ENCODE measurements at places on chromosomes 13 and 19. TPM values are rescaled to one million over a fixed set of nuclear protein-coding genes. Genes with fewer than 3 reads are reported as not detected.
A peak's percentile ranks its signal among the peaks of the same experiment; 100 is the strongest.

The DNAAF3 gene
- total RNA-seq, result not detected

DNA sequence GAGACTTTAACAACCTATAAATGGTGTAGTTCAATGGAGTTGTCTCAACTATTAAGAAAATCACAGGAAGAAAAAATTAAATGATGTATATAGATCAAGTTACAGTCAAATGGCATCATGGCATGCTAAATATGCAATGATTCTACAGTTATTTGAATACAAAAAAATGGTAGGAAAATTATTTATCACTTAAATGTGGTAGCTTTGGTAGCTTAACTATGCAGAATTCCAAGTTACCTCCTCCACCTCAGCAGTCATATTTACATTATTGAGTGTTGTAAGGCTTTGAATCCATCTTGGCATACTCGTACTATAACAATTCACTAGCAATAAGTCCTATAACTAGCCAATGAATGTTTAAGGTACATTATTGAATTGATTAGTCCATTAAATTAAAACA, 36.8 kb downstream of the CAB39L start:
- H3K36me3 ChIP-seq, result no peaks in the 10 kb centered on the region
- no peaks in the 10 kb centered on the region for H3K27me3 ChIP-seq
- no peak overlapping the region for H3K4me3 ChIP-seq

The SERPINE3 gene
- total RNA-seq, result not detected

The KIR3DL1 gene
- not detected for total RNA-seq

The KLK3 gene
- not detected for total RNA-seq

DNA sequence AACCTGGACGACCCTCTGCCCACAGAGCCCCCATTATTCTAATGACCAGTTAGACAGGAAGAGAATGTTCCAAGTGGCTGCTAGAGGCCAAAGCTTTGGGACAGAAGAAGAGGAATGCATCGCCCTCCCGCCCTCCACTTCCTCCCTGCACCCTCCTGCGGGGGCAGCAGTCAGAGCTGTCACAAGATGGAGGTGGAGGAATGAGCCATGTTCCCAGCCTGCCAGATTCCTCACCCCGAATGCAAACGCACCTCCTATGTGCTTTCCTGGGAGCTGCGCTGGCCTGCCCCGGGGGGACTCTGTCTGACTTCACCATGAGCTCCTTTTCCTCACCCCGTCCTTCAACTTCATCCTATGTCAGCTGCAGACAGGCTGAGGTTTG, 1.7 kb downstream of the YJEFN3 start:
- H3K4me1 ChIP-seq, result peaks cover 4% of the 10 kb centered on the region
- no peaks in the 10 kb centered on the region for H3K36me3 ChIP-seq
- H3K27me3 ChIP-seq, result no peaks in the 10 kb centered on the region

DNA sequence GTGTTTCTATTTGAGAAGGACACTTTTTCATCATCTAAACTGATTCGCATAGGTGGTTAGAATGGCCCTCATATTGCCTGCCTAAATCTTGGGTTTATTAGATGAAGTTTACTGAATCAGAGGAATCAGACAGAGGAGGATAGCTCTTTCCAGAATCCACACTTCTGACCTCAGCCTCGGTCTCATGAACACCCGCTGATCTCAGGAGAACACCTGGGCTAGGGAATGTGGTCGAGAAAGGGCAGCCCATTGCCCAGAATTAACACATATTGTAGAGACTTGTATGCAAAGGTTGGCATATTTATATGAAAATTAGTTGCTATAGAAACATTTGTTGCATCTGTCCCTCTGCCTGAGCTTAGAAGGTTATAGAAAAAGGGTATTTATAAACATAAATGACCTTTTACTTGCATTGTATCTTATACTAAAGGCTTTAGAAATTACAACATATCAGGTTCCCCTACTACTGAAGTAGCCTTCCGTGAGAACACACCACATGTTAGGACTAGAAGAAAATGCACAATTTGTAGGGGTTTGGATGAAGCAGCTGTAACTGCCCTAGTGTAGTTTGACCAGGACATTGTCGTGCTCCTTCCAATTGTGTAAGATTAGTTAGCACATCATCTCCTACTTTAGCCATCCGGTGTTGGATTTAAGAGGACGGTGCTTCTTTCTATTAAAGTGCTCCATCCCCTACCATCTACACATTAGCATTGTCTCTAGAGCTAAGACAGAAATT, 103.8 kb downstream of the TNFRSF19 start:
- no peak overlapping the region for H3K27ac ChIP-seq
- H3K4me1 ChIP-seq, result peaks cover 8% of the 10 kb centered on the region
- no peaks in the 10 kb centered on the region for H3K27me3 ChIP-seq

The ZNF426 gene
- total RNA-seq, result 5.2 TPM

DNA sequence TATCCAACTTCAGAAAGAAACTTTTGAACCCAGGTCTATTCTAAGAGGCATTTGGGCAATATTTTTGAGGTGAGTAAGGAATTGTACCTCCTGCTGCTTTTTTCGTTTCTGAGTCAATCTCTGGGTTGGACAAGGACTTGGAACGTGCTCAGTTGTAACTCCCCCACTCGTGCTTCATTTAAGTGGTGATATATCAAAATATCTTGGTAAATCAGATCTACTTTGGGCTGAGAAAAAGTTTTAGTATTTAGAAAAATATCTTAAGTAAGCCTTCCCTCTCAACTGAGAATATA, 728.9 kb downstream of the EFNB2 start:
- H3K27ac ChIP-seq, result no peak overlapping the region
- no peak overlapping the region for H3K4me3 ChIP-seq
- no peaks in the 10 kb centered on the region for H3K27me3 ChIP-seq
- no peaks in the 10 kb centered on the region for H3K4me1 ChIP-seq
- DNase-seq, result no peak

- H3K36me3 ChIP-seq, result no peaks in the 10 kb centered on the region
- H3K27me3 ChIP-seq, result no peaks in the 10 kb centered on the region
- peaks cover 18% of the 10 kb centered on the region for H3K4me1 ChIP-seq
- DNase-seq, result peak; percentile 81
- peak overlapping the region; percentile 7 for H3K27ac ChIP-seq
- H3K4me3 ChIP-seq, result no peak overlapping the region
These were observed 75.2 kb upstream of the UBL3 start for GRCh38 chr13:29925457-29926097.

DNA sequence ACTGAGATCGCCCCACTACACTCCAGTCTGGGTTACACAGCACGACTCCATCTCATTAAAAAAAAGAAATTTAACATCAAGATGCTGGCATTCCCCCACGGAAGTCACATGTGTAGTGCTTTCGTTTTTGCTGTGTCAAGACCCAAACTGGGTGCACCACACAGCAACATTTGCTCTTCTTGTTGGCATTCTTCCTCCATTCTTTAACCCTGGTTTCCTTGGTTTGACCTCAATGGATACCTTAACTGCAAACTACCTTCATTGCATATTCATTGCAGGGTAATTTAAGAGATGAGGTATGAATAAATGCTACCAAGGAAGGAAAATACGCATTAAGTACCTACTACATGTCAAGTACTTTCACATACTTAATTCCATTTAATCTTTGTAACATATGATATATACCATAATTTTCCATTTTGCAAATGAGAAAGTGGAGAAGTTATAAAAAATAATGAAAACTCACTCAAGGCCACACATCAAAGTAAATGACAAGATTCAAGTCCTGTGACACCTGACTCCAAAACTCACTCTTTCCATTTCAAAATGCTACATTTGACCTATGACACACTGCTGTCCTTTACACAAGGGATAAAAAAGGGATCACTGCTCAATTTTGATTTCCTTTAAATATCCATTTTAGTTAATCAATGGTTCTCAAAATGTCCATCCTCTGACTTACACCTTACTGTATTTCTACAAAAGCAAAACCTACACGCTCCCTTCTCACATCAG, 59.2 kb downstream of the STK24 start:
- H3K4me3 ChIP-seq, result no peak overlapping the region
- H3K27me3 ChIP-seq, result no peaks in the 10 kb centered on the region
- no peak for DNase-seq
- H3K36me3 ChIP-seq, result peaks cover 10% of the 10 kb centered on the region
- no peak overlapping the region for H3K27ac ChIP-seq
- H3K4me1 ChIP-seq, result peaks cover 36% of the 10 kb centered on the region

The C2CD4C gene
- 0.67 TPM for total RNA-seq

- H3K27me3 ChIP-seq, result peaks cover 52% of the 10 kb centered on the region
- DNase-seq, result no peak
- H3K36me3 ChIP-seq, result no peaks in the 10 kb centered on the region
- H3K27ac ChIP-seq, result no peak overlapping the region
- no peak overlapping the region for H3K4me3 ChIP-seq
These were observed 27.3 kb downstream of the LRFN3 start for GRCh38 chr19:35963514-35963913.

GRCh38 chr13:64538711-64539110, 2691.4 kb downstream of the PCDH9 start:
- H3K4me1 ChIP-seq, result no peaks in the 10 kb centered on the region
- H3K36me3 ChIP-seq, result no peaks in the 10 kb centered on the region
- H3K27ac ChIP-seq, result no peak overlapping the region
- H3K4me3 ChIP-seq, result no peak overlapping the region

The ZNF415 gene
- 3.9 TPM for total RNA-seq

The ADGRE1 gene
- not detected for total RNA-seq

DNA sequence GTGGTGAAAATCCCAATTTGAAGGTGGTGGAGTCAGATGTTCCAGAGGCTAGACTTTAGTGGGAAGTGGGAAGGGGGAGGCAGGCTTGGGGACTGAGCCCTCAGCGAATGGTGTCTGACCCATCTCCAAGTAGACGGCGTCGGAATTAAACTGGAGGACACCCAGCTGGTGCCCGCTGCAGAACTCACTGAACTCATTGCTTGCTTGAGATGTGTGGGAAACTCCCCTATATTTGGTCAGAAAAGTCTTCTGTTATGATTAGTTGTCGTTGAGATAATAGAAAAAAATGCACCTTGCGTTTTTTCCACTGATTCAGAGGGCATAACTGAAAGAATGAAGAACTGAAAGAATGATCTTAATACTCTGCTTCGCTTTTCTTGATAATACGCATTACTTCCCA, 871 bp upstream of the ZNF583 start:
- peak overlapping the region; percentile 91 for H3K27ac ChIP-seq
- no peaks in the 10 kb centered on the region for H3K27me3 ChIP-seq
- H3K4me1 ChIP-seq, result peaks cover 5% of the 10 kb centered on the region
- DNase-seq, result no peak

The CCNA1 gene
- total RNA-seq, result 0.79 TPM

- no peak for DNase-seq
- no peak overlapping the region for H3K27ac ChIP-seq
- H3K4me1 ChIP-seq, result no peaks in the 10 kb centered on the region
- H3K36me3 ChIP-seq, result no peaks in the 10 kb centered on the region
These were observed 1631.7 kb downstream of the OLFM4 start for GRCh38 chr13:54660277-54660676.

DNA sequence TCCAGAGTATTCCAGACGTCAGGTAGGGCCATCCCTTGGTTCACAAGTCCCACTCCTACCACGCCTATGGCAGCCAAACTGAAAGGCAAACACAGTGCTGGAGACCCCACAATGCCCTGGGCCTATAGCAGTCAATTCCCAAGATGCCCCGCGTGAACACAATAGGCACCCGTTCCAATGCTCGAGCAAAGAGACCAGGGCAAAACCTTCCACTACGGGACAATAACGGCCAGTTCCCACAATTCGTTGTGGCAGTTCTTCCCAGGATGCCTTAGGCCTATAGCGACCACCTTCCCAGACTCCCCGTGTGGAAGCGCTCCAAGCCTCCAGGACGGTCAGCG, 538 bp downstream of the ZNF428 start:
- H3K4me1 ChIP-seq, result no peaks in the 10 kb centered on the region
- peaks cover 4% of the 10 kb centered on the region for H3K36me3 ChIP-seq
- DNase-seq, result no peak

The MUC16 gene
- not detected for total RNA-seq

GRCh38 chr19:31535691-31536460, 186.6 kb upstream of the TSHZ3 start:
- H3K36me3 ChIP-seq, result no peaks in the 10 kb centered on the region
- no peak overlapping the region for H3K27ac ChIP-seq
- H3K27me3 ChIP-seq, result no peaks in the 10 kb centered on the region
- no peak overlapping the region for H3K4me3 ChIP-seq
- H3K4me1 ChIP-seq, result no peaks in the 10 kb centered on the region
